ENCODE measurements at places on chromosomes 11 and 22.

DNA sequence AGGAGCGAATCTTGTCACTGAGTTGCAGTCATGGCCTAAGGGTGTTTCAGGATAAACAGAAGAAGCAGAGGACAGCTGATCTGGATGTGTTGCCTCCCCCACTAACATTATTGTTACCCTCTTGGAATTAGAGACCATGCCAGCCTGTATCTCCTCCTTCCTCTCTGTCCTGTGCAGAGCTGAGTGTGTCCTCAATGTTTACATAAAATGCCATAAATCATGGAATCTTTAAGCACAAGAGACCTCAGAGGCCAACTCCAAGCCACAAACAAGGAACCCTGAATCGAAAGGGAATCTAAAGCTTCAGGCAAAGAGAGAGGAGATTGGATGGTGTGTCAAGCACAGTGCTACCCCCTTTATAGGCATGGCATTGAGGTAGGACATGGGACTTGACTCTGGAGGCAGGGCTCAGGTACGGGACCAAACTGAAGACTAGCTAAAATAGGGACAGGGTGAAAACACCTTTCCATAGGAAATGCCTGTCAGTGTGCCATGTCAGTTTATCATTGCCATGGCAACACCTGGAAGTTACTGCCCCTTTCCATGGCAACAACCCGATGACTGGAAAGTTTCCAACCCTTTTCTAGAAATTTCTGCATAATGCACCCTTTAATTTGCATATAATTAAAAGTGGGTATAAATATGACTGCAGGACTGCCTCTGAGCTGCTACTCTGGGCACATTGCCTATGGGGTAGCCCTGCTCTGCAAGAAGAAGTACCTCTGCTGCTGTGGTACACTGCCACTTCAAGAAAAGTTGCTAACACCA lies 489.7 kb downstream of the MIAT start:
- no peaks in the 10 kb centered on the region for H3K36me3 ChIP-seq
- no peak for DNase-seq
- H3K4me1 ChIP-seq, result no peaks in the 10 kb centered on the region
- H3K27ac ChIP-seq, result no peak overlapping the region

DNA sequence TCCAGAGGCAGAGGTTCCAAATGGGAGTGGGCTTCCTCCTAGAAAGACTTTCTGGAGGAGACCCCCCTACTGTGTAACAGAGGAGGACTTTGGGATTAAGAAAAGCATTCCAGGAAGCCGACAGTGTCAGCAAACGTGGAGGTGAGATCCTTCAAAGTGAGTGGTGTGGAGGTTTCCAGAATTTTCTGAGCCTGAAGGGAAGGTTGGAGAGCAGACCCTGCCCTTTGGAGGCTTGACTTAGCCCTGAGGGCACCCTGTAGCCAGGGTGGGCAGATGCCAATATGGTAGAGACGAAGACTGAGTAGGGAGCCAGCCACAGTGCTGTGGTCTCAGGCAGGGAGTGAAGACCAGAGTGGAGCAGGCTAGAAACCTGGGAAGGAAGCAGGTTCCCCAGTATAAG lies 1.8 kb upstream of the KLHL22 start:
- peaks cover 7% of the 10 kb centered on the region for H3K36me3 ChIP-seq
- no peak overlapping the region for H3K27ac ChIP-seq
- H3K4me3 ChIP-seq, result no peak overlapping the region
- peaks cover 11% of the 10 kb centered on the region for H3K4me1 ChIP-seq
- no peak for DNase-seq

DNA sequence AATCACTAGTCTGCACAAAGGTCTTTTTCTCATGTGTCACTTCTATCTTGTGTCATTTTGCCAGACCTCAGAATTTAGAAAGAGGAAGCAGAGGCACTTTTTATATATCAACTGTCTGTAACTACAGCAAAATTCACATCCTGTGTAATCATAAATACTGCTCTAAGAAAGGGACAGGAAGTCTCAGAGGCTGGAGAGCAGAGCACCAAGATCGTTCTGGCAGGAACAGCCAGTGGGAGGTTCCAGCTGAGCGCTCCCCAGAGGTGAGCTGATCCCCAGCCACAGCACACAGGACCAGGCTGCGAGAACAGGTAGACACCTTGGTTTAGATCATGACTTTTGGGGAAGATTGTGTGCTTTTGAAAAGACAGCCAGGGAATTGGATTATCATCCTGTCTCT lies at the start of gene MS4A7:
Gene MS4A7 (plus strand): TSS at position 179 of the 400 bp plus-strand sequence. CDS start 4,610 bp downstream, outside the sequence.
- no peak within 1 kb of the TSS for H3K27ac ChIP-seq
- H3K27me3 ChIP-seq, result peaks cover 9% of the 10 kb centered on the region
- DNase-seq, result no peak
- H3K4me1 ChIP-seq, result peaks cover 7% of the 10 kb centered on the region
- H3K36me3 ChIP-seq, result no peaks in the 10 kb centered on the region
- H3K4me3 ChIP-seq, result no peak within 1 kb of the TSS

DNA sequence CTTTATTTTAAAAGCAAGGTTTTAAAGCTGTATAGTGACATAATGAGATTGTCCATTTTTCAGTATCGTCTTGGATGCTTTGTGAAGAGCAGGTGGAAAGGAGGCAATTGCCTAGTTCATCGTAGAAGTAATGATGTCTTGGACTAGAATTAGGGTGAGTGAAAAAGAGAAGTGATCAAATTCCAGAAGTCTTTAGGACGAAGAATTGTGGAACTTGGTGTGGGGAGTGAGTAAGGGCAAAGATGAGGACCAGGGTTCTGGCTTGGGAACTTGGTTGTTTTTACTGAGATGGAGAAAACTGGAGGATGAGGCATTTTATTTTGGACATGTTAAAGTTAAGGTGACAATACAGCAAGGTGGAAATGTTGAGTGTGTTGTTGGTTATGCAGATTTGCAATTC lies 1.2 kb downstream of the ILK start:
- H3K4me1 ChIP-seq, result peaks cover 47% of the 10 kb centered on the region
- H3K4me3 ChIP-seq, result no peak overlapping the region
- no peaks in the 10 kb centered on the region for H3K27me3 ChIP-seq

DNA sequence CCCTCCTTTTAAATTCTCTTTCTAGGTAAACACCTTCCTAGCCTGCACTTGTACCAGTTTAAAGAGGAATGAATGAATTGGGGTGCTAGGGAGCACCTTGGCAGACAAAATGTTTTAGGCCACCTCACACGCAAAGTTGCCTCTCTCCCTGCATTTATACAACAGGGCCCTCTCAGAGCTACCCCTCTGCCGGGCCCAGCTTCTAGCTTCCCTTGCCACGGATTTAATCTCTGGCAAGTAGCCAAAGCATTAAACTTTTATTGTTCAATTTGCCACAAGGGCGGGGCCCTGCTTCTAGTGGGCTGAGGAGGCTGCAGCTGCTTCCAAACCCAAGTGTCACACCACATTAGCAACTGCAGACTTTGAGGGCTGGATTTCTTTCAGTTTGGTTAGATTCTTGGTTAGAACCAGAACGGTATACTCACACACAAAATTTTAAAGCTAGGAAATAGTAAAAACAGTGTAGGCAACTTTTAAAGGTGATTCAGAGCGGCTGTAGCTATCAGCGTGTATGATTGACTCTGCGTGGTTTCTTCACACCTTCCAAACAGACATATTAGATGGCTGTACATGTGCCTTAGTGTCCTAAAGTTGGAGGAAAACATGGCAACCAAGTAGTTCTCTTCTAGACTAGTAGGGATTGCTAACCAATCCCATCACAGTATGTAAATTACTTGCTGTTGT lies 6.5 kb downstream of the KREMEN1 start:
- peaks cover 52% of the 10 kb centered on the region for H3K27me3 ChIP-seq
- peaks cover 2% of the 10 kb centered on the region for H3K4me1 ChIP-seq
- no peaks in the 10 kb centered on the region for H3K36me3 ChIP-seq
- DNase-seq, result no peak
- H3K4me3 ChIP-seq, result no peak overlapping the region
- H3K27ac ChIP-seq, result no peak overlapping the region

GRCh38 chr11:116311206-116311605 lies 461.6 kb downstream of the BUD13 start:
- DNase-seq, result no peak
- no peaks in the 10 kb centered on the region for H3K4me1 ChIP-seq
- no peak overlapping the region for H3K27ac ChIP-seq
